ENCODE measurements at places on chromosomes 1 and 21. TPM values are rescaled to one million over a fixed set of nuclear protein-coding genes. Genes with fewer than 3 reads are reported as not detected.

DNA sequence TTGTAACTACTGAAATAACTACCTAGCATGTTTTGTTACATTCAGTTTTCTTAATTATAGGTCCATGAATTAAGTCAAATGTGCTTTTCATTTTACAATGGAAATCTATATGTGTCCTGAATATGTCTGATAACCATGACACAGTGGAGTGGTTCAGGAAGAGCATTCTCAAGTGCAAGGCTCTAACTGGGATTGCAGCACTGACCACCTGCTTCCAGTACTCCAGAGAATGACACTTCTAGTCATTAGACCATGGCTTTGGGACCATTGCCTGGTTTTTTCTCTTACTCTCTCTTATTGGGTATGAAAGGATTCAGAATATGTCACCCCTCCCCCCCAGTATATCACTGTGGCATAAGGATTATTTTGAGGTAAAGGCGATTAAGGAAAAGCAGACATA lies 204.9 kb upstream of the CACYBP start:
- DNase-seq = no peak

GRCh38 chr1:222392556-222392955 lies 155.3 kb downstream of the HHIPL2 start:
- no peak for DNase-seq

DNA sequence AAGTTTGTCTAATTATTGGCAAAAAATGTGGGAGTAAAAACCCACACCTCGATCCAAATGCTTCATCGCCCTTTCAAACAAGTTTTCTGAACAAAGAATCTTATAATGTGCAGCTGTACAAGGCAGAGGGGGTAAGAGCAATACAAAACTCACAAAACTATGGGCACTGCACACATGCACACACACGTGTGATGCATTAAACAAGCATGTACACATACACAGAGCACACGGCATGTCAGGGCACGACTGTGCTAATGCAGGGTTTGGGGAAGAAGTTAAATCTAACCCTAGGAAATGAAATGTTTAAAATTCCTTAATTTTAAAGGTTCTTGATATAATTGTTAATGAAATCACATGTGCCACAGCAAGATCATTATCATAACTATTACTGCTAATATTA lies 264.0 kb downstream of the SEC16B start:
- no peak for DNase-seq

GRCh38 chr1:24096009-24096738 lies 15.8 kb downstream of the MYOM3 start:
- no peak for DNase-seq

GRCh38 chr1:227945891-227946623 lies 1.7 kb downstream of the WNT9A start:
- DNase-seq = peak; percentile 9

GRCh38 chr1:184114818-184115398 lies 63.4 kb downstream of the TSEN15 start:
- DNase-seq = no peak

GRCh38 chr1:154186177-154186576 lies 5.7 kb downstream of the TPM3 start:
- DNase-seq = peak; percentile 70

DNA sequence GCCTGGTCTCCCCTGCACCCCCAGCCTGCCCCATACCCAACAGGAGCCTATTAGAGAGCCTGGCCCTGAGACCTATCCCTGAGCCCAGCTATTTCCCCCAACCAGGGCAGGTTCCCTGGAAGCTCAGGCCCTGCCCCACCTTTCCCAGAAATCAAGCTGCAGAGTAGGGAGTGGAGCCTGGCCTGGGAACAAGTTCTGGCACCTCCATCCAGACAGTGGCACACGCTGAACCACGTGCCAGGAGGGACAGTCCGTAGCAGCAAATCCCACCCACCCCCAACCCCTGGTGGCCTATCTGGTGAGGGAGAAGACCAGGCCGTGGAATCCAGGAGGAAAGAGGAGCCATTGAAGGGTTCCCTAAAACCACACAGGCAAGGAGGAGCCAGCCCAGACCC lies 22.6 kb downstream of the TNNT2 start:
- DNase-seq = no peak

DNA sequence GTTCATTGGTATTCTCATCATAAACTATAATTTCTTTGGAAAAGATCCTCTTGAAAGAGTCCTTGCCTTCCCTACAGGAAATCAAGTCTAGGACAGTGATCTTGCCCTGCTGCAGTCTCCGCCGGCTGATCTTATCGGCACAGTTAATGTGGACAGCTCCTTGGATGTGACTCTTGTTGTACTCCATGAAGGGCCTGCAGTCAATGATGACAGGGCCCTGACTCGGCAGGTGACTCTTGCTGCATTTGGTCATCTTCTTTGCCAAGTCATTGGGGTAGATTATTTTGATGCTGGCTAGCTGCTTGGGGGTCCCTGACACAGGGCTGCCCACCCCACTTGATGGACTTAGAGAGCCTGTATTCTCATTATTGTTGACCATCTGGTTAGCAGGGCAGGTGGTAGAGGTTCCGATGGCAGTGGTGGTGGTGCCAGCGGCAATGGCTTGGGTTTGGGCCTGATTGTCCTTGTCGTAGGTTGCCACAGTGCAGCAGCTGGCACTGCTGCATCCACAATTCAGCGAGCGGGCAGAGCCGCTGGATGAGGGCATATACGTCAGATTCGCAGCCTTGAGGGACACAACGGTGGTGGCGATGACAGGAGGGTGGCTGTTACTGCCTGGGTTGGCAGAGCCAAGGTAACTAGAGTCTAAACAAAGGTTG lies 2.7 kb downstream of the DUSP10 start:
- DNase-seq = no peak

DNA sequence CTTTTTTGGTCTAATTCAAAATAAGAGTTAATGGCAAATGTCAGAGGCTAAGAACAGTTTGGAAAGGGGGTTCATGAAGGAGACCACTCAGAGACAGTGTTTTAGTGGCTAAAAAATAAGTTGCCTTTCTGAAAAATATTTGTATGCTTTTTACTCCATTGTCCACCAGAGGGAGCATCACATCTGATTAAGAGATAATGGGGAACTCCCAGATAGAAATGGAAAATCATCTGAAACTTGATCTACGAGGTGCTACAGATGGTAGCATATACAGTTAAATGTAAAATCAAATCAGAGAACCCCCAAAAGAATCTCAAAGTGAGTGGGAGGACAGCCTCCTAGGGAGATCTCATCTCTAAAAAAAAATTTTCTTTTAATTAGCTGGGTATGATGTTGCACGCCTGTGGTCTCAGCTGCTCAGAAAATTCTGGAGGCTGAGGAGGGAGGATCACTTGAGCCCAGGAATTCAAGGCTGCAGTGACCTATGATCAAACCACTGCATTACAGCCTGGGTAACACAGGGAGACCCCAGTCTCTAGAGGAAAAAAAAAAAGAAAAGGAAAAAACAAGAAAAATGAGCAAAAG lies 9.7 kb downstream of the SMYD3 start:
- DNase-seq = peak; percentile 26

DNA sequence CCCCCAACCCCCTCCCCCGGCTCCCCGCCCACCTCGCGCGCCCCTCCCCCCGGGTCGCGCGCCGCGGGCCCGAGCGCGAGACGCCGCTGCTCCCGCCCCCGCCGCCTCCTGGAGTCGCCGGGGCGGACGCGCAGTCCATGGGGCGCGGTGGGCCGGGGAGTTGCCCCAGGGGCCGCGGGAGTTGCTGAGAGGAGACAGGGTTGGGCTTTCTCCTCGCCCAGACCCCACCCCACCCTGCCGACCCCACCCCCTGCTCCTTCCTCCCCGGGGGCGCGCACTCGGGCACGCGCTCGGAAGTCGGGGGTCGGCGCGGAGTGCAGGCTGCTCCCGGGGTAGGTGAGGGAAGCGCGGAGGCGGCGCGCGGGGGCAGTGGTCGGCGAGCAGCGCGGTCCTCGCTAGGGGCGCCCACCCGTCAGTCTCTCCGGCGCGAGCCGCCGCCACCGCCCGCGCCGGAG lies at the start of gene LAMC1:
TSS of gene LAMC1 (plus strand) at position 275 of the 455 bp plus-strand sequence. CDS start 297 bp downstream, outside the sequence.
- peak; percentile 90 for DNase-seq

GRCh38 chr21:28345934-28346333 lies 646.7 kb downstream of the LTN1 start:
- DNase-seq = no peak

DNA sequence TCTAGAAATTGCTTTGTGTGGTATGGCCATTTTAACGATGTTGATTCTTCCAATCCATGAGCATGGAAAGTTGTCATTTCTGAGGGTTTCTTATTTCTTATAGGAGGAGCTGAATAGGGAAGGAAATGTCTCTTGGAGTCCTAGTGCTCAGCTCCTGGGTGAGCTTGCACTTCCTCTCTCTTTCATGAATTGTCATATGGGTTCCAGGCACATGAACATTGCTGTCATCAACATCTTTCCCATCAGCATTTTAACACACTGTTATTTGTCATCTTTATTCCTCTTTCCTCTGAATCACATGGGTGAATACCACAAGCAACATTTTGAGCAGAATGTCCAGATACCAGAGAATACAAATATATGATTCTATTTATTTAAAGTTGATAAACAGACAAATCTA lies 23.4 kb downstream of the SLAMF6 start:
- DNase-seq = no peak

GRCh38 chr1:26874896-26875295 lies 11.9 kb downstream of the SFN start:
- DNase-seq = no peak

GRCh38 chr21:38819719-38820159 lies 14.0 kb downstream of the ETS2 start:
- no peak for DNase-seq

GRCh38 chr1:159897962-159898361 lies 2.0 kb downstream of the CFAP45 start:
- DNase-seq = no peak

GRCh38 chr1:223837206-223837605 lies 8.5 kb downstream of the TP53BP2 start:
- DNase-seq = no peak

DNA sequence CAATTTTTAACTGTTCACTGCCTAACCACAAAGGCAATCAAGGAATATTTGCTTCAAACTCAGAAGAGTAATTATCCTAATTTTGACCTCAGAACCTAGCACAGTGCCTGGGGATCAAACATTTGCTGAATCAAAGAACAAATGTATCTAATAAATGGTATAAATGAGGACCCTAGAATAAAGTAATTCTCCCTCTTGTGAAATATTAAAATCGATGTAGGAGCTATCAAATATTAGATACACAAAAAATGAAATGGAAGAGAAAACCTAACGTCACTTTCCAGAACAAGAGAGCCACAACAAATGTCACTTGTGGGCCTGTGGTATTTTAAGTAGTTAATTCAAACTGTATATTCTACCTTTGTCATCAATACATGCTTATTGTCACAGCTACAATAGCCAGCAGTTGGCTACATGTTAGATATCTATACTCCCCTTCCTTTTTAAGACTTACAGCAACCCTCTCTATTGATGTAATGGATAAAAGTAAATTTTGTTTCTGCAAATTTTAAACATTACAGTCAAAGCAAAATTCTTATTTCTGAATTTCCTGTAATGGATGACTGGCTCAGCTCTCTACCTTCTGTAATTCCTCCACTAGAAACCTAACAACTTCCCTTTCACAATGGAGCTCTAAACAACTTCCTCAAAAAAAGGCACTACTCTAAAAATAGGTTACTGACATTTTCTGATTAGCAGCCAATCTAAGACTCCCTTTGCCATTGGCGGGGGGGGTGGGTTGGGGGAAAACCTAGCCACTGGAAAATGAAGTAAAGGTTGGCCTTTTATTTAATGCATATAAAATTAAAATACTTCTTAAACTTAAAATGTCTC lies 37.6 kb downstream of the PUM1 start:
- DNase-seq = no peak

DNA sequence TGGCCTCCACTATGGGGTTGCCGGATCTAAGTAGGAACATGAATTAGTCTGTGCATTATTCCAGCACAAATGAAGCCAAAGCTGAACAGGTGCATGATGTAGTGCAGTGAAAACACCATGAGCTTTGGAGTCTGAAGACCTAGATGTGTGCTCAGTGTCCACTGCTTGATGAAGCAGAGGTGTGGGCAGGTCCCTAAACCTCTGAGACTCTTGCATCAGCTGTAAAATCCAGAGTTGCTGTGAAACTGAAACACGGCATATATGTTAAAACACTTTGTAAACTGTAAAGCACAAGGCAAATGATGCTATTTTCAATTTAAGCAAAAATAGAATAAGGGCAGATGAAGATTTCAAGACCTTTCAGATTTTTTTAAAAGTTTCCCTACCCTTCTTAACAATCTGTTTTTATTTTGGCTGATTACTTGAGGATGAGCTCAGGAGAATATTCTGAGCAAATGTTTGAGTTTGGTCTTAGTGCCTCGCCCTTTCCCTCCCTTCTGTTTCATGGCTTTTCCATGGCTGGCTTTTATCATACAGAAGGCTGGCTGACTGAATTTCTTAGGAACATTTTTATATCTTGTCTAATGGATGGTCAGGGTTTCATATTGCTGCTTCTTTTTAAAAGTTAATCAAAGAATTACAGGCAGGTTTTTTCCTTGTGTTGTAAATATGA lies 221.8 kb downstream of the NTNG1 start:
- DNase-seq = no peak

DNA sequence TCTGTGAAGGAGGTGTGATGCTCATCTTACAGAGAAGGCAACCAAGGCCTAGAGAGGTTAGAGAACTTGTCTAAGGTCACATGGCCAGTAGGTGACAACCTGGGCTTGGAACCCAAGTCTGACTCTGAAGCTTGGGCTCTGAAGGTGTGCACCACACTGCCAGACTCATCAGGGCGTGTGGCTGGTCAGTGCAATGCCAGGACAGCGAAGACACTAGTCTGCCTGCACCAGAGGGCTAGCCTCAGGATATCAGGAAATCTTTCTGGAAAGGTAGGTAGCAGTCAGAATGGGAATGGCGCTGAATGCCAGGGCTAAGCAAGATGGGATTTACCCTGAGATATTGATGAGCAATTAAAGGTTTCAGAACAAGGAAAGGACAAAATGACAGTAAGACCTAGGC lies 34.9 kb downstream of the ELK4 start:
- DNase-seq = no peak

DNA sequence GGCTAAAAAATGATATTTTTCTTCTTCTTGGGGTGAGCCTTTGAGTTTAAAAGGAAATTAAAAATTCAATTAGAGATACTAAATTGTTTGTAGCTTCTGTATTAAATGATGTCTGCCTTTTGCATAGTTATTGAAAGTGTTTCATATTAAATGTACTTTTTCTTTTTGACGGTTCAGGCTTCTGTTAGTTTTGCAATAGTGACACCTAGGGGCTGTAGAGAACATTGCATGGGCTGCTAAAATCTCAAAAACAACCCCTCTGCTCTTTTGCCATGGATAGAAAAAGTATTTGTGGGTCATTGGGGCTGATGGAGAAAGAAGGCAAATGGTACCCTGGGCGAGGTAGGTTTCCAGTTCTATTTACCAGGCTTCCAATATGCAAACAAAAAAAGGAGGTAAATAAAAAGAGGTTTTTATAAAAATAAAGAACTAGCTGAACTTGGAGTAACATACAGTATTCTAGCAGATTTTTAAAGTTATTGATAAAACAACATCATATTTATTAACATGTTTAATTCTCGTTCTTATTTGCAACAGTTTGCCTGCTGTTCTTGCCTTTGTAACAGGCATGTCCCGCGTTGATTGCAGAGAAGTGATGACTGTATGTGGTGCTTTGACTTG lies 115.4 kb upstream of the HOOK1 start:
- peak; percentile 22 for DNase-seq

Gene ETV3L
- not detected for total RNA-seq

Gene CDKN2C
- total RNA-seq = not detected

Gene FCRLB
- 0.36 TPM for total RNA-seq

Gene GRIK3
- 0.05 TPM for total RNA-seq

Gene MCOLN2
- total RNA-seq = 0.64 TPM

Gene OR2AK2
- not detected for total RNA-seq

Gene EPS8L3
- total RNA-seq = not detected

Gene SLAMF6
- not detected for total RNA-seq

Gene RASAL2
- total RNA-seq = 82.1 TPM

Gene SERTAD4
- 0.72 TPM for total RNA-seq

All from endothelial cell (in vitro differentiated cells).